ENCODE measurements at places on chromosomes 7 and 10. TPM values are rescaled to one million over a fixed set of nuclear protein-coding genes. Genes with fewer than 3 reads are reported as not detected.

NUTM2D gene
- 1.4 TPM for total RNA-seq

CYP26A1 gene
- total RNA-seq, result not detected

CCDC146 gene
- 1.9 TPM for total RNA-seq

DCLRE1C gene
- 4.2 TPM for total RNA-seq

TRIM50 gene
- not detected for total RNA-seq

NPTX2 gene
- total RNA-seq, result 88.5 TPM
